ENCODE measurements at places on chromosomes 3 and 15.

DNA sequence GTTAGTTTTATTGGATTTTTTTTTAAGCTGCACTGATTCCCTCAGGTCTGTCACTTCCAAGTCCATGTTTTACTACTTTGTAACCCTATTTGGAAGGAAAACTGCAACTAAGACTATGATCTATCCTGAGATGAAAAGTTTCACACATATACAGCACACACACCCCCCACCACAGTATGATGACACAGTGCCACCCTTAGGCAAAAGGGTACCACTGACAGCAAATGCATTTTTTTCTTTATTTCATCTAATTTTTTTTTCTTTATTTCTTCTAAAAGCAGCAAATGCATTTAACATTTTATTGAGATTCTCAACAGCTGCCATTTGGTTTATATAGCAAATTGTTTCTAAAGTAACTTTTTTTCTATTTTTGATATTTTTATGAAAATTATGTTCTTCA is 21.2 kb downstream of the NGRN start:
- no peak for DNase-seq

DNA sequence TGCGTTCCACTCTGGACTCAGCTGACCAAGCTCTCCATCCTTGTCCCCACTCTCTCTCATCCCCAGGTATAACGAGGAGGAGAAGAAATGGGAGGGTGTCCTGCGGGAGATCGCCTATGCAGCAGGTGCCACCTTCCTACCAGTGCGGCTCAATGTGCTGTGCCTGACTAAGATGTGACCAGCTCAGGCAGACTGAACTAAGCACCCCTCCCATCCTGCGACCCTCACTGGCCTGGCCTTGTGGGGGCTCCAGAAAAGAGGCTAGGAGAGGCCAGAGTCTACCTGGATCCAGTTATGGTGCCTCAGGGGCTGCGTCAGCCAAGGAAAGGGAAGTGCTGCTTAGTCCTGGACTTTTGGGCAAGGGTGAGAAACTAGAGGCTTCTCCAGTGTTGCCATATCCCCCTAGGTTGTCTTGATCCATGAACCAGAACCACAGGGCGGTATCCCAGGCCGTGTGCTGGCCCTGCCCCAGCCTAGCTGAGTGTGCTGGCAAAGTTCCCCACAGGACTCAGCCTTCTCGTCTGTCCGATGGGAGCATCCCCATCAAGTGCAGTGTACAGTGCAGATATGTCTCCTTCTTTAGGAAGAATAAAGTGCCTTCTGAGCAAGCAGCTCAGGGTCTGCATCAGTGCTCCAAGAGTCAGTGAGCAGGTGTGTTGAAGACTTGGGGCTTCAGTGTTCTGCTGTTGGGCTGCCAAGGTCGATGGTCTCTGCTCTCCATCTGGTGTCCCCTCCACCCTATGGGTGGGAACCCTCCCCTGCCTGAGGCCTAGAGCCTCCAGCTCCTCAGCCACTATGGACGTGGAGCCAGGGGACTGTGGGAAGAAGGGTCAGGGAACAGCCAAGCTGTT is 6.7 kb downstream of the KLHL40 start:
- no peak for DNase-seq

DNA sequence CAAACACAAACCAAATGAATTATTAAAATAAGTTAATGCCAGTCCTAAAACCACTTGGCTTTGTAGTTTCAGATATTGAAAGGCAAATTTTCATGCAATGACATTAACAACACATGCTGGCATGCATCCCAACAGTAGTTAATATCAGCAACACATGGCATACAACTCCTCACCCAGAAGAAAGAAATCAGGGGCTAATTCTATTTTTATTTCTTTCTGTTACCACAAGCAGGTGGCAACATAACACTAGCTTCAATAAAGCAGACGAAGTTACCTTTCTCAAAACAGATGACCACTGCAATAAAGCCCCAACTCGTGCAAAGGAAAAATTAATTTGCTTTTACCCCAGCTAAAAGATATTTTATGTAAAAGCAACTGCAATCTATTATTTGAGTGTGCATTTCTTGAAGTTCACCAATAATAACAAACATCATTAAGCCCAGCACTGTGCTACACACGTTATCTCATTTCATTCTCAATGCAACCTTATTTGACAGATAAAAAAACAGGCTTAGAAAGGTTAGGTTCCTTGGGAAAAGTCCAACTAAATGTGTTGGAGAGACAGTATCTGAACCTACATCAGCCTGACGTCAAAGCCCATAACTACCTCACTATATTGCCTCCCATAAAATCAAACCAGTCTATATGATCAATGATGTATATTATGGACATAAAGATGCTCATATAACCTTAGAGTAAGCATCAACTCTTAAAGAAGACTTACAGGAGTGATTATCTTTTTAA is 2.8 kb downstream of the TOP2B start:
- no peak for DNase-seq

- no peak for DNase-seq
Measured at GRCh38 chr3:42572278-42572677, 9.5 kb downstream of the SEC22C start.

GRCh38 chr15:36877796-36878683 is 222.3 kb downstream of the MEIS2 start:
- DNase-seq = no peak

All from KG1 (cell line).